Lower leg skin (tissue), 4 donors: ENCODE measurements at places on chromosomes 6 and 20.

DNA sequence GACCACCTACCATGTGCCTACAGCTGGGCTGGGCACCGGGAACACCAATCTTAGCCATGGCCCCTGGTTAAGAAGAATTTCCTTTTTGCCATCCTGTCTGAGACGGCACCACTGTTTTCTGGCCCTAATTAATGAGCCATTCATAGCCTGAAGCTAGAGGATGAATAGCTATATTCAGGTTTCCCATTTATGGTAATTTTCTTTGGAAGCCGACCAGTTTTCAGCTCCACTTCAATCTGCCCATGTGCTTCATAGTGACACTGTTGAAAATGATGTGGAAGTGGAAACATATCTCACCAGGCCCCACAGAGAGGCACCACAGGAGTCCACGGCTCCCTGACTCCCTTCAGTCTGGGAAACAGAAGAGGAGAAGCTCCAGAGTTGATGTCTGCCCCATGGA, 22.6 kb upstream of the ULBP3 start:
- no peak for DNase-seq

GRCh38 chr20:13638496-13639149, at the start of gene TASP1:
TSS of gene TASP1 (minus strand) at chr20:13638932. CDS start at chr20:13630078, 8,854 bp downstream.
- peak; percentile 99 for DNase-seq

GRCh38 chr6:166361077-166361429, 18.7 kb upstream of the SFT2D1 start:
- peak; percentile 32 for DNase-seq

DNA sequence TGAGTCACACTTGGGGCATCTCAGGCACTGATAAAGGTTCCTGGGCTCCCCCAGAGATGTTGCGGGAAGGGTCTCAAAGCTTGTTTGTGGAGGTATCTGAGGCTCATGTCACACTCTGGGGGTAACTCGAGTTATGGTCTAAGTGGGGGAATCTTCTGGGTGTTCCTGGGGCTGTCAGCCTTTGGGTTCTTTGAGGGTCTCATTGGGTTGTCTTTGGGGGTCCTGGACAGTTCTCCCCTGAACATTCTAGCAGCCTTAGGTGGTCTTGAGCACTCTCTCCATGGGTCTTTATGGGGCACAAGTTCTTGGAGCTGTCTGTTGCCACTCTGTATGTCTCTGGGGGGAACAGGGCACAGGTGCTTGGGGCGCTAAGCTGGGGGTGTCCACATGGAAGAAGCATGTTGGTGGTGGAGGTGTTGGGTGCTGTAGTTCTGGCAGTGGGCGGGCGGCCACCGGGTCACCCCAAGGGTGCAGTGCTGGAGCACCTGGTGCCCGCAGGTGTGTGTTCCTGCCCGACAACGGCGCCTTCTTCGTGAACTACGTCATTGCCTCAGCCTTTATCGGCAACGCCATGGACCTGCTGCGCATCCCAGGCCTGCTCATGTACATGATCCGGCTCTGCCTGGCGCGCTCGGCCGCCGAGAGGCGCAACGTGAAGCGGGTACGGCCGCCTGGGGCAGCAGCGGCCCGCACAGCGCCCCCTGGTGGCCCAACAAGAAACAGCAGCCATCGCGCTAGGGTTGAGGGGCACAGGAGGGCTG, 7.1 kb upstream of the CAPN11 start:
- peak; percentile 53 for DNase-seq

- no peak for DNase-seq
Observed at GRCh38 chr6:103908898-103909297, 950.8 kb downstream of the HACE1 start.

DNA sequence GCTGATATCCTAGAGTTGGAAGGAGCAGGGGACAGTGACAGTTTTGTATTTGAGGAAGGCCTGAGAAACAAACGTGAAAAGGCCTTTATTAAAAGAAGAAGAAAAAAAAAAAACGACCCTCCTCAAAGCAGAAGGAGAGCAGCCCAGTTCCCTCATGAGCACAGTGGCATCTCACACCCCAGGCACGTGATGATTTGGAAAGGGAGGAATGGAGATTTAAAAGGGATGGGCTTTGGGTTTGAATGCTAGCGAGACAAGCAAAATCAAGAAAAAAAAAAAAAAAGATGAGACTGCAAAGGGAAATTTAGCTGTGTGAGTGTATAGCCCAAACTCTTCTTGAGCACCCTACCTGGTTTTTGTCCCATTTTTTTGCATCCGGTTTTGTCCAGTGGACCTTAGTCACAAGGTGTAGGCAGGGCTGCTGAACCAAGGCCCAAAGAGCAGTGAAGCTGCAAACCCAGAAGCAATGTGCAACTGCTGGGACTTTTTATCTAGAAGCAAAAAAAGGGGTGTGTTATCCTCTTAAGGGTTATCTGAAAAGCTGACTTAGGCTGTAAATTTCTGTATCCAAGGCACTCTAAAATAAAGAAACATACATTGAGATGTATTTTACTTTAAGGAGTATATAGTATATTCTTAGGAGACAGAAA, 54.5 kb upstream of the RREB1 start:
- no peak for DNase-seq

DNA sequence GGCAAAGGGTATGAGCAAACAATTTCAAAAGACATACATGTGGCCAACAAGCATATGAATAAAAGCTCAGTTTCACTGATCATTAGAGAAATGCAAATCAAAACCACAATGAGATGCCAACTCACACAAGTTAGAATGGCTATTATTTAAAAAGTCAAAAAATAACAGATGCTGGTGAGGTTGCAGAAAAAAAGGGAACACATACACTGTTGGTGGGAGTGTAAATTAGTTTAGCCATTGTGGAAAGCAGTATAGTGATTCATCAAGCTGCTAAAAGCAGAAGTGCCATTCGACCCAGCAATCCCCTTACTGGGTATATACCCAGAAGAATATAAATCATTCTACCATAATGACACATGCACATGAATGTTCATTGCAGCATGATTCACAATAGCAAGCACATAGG, 6.7 kb upstream of the KHDC1L start:
- no peak for DNase-seq

GRCh38 chr6:35370124-35370741, 27.9 kb downstream of the PPARD start:
- peak; percentile 72 for DNase-seq

- DNase-seq: no peak
Observed at GRCh38 chr6:158816329-158816728, 2.8 kb downstream of the EZR start.

DNA sequence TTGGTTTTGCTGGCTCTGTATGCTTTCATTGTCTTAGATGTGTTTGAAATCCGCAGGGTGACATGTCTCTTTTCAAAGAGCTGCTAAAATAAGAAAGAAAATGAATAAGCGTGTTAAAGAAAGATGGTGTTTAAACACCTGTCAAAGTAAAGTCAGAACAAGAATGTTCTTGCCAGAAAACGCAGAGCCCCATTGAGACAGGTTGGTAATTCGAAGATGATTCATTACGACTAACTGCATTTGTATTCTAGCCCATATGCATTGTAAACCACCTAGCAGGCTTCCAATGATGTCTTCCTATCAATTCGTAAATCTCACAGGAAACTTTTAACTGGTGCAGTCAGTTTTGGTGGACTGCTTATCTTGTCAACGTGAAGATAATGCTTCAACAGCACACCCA, 16.8 kb downstream of the PHACTR2 start:
- DNase-seq: no peak

DNA sequence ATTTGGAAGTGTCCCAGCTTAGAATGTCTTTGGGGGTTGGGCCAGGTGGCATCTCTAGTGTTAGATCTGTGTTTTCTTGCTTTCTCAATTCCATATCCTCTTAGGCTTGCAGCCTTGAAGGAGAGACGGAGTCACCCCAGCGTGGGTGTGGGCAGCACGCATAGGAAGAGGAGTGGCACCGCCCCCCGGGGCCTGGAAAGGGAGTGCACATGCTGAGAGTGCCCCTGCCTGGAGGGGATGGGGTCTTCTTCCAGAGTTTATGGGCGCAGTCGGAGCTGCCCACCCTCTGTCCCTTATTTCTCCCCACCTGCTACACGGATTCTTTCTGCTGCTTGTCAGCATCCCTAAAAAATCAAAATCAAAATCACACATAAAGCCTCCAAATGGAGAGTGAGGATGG, 309.7 kb downstream of the QKI start:
- peak; percentile 83 for DNase-seq

GRCh38 chr20:29873946-29874345, 1383.5 kb upstream of the DEFB115 start:
- no peak for DNase-seq

GRCh38 chr6:38273325-38273724, 366.4 kb downstream of the BTBD9 start:
- no peak for DNase-seq

- no peak for DNase-seq
Observed at GRCh38 chr6:90175627-90176538, 120.8 kb downstream of the BACH2 start.

GRCh38 chr6:169326067-169326799, 72.6 kb upstream of the THBS2 start:
- peak; percentile 79 for DNase-seq

- DNase-seq: no peak
Observed at GRCh38 chr6:118400582-118400981, 147.5 kb upstream of the PLN start.

DNA sequence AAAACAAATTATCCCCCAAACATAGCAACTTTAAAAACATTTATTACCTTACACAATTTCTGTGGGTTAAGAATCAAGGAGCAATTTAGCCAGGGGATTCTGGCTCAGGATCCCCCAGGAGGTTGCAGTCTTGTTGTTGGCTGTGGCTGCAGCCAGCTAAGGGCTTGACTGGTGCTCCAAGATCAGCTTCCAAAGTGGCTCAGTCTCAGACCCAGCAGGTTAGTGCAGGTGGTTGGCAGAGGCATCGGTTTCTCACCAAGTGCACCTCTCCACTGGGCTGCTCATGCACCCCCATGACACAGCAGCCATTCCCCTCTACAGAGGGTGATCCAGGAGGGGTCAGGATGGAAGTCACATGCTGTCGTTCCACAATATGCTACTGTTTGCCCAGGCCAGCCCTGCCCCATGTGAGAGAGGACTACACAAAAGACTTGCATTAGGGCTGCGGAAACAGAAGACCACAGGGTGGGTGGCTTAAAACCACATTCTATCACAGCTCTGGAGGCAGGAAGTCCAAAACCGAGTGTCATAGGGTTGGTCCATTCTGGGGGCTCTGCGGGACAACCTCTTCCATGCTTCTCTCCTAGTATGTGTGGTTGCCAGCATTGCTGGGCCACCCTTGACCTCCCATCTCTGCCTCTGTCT, 125.8 kb downstream of the C6orf118 start:
- no peak for DNase-seq

GRCh38 chr6:162154930-162155329, 572.6 kb downstream of the PRKN start:
- no peak for DNase-seq

DNA sequence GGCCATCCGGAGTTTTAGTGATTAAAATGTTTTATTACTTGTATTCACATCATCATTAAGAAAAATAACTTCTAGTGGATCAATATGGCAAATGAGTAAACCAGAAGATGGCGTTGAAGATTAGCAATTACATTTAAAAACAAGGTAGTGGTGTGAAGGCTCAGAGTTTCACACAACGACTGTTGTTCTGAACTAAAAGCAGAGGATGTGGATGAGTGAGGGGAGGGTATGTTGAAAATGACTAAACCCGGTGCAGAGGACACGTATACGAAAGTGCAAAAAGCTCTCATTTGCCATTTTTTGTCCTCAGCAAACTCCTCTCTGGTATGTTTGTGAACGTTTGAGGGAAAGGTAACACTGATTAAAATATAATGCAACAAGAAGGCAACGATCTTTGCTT, 1.9 kb upstream of the IRF4 start:
- no peak for DNase-seq

GRCh38 chr6:15573384-15573783, 89.4 kb downstream of the DTNBP1 start:
- no peak for DNase-seq

- no peak for DNase-seq
Observed at GRCh38 chr6:100230115-100230952, 234.4 kb downstream of the SIM1 start.

DNA sequence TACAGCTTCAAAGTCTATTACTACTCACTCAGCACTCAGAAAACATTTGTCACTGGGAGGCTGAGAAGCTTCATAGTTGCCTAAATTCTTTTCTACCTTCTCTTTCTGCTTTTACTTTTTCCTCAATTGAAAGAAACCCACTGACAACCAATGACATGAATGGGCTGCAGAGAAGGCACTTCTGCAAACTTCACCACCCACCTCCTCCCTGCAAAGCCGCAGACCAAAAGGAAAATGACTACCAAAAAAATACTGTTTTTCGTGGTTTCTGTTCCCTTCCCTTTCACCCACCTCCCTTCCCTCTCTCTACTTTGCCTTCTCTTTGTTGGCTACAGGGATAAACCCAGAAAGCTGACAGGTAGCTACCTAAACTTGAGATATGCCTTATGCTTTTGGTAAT, 3.2 kb downstream of the GNAS-AS1 start:
- no peak for DNase-seq

DNA sequence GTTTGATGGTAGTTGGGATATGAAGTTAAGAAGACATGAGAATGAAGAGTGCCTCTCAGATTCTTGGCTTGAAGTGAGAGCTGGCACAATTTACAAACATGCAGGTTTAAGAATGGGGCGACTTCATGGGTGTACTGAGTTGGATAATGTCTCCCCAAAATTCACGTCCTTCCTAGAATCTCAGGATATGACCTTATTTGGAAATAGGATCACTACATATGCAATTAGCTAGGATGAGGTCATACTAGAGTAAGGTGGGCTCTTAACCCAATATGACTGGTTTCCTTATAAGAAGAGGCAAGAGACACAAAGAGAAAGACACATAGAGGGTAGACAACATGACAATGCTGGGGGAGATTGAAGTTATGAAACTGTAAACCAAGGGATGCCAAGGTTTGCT, 5.2 kb downstream of the PKIB start:
- no peak for DNase-seq

DNA sequence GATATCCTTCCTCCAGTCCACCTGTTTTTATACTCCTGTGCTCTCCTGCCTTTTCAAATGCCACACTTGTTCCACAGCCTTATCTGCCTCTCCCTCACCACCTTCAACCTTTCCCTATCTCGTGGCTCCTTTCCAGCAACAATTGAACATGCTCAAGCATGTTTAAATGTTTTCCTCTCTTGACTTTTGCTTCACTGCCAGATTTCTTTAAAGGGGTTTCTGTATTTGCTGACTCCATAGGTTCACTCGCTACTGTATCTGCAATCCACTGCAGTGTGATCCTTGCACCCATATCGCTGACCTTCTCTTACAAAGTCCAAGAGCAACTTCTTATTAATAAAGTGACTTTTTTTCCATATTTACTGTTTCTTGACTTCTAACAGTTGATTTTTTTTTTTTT, 11.2 kb upstream of the GMNN start:
- no peak for DNase-seq

GRCh38 chr20:819680-820322, 13.7 kb upstream of the FAM110A start:
- no peak for DNase-seq

DNA sequence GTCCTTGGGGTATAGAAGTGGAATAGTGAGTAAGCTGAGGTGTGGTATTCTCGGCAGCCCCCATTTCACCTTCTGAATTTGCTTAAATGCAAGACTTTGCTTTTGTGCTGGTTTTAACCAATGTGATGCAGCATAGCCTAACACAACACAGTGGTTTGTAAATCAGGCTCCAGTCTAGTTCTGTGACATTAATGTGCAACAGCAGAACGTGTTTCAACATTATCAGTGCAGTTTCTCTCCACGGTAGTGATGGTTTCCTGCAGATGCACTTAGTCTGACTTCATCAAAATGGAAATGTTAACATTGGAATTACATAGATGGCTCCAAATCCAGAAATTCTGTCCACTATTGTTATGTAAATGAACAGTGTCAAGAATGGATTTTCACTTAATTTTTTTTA, 139.5 kb downstream of the ZFAND3 start:
- DNase-seq: no peak

- peak; percentile 71 for DNase-seq
Observed at GRCh38 chr20:381581-382290, 1.2 kb downstream of the TRIB3 start.

GRCh38 chr6:2839982-2840748, 1.5 kb downstream of the SERPINB1 start:
- DNase-seq: no peak
